ENCODE measurements at places on chromosomes 5 and 9. TPM values are rescaled to one million over a fixed set of nuclear protein-coding genes. Genes with fewer than 3 reads are reported as not detected.

DNA sequence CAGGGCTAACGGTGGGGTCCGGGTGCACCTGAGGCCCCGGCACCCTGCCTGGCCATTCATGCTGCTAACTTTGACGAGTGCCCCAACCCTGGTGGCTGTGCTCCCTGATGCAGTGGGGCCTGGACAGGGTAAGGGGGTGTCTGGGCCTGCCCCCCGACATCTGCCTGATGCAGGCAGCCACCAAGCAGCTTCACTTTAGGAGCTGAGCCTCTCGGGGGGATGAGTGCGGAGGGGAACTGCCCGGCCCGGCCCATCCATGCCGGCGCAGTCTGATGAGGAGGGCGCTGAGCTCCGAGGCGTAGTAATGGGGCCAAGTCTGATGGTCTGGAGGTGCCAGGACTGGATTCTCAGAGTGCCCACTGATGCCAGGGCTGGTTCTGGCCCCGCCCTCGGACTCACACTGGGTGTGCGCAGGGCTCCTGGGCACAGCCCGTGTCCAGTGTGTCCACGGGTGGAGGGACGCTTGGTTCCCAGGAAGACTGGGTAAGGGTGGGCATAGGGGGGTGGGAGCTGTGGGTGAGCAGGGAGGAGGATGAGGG, 16.5 kb downstream of the DNLZ start:
- no peak for DNase-seq

- no peak for DNase-seq
These were observed 55.4 kb downstream of the PTPN3 start for GRCh38 chr9:109442716-109443115.

GRCh38 chr9:69637193-69637816, 34.9 kb downstream of the APBA1 start:
- no peak for DNase-seq

GRCh38 chr5:32315221-32316014, 2.7 kb upstream of the MTMR12 start:
- no peak for DNase-seq

DNA sequence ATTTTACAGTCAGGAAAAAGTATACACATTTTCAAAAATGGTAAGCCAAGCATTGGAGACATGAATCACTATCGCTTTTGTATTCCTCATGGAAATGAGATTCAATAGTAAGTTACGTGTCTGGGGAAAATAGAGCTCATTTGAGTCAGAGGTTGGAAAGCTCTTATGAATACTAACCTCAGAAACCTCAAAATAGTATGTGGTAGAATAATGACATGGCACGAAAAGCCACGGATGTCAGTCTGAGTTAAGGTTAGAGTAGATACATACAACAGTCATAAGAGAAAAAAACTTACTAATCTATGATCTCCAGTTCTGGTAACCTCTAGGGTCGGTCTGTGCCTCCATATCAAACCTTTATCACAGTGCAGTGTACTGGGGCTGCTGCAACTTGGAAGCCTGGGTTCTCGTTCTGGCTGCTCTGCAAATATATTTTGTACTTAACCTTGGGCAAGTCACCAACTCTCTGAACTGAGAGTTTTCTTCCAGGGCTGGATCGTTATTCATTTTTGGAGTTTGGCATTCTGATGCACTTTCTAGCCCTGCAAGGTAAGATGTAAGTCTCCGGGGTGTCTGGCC, 31.8 kb downstream of the MAP1B start:
- DNase-seq, result no peak

The IL3 gene
- not detected for total RNA-seq

GRCh38 chr9:9912459-9912858, 700.3 kb downstream of the PTPRD start:
- no peak for DNase-seq

- no peak for DNase-seq
These were observed 409.1 kb downstream of the KIAA0825 start for GRCh38 chr5:94209272-94209671.

DNA sequence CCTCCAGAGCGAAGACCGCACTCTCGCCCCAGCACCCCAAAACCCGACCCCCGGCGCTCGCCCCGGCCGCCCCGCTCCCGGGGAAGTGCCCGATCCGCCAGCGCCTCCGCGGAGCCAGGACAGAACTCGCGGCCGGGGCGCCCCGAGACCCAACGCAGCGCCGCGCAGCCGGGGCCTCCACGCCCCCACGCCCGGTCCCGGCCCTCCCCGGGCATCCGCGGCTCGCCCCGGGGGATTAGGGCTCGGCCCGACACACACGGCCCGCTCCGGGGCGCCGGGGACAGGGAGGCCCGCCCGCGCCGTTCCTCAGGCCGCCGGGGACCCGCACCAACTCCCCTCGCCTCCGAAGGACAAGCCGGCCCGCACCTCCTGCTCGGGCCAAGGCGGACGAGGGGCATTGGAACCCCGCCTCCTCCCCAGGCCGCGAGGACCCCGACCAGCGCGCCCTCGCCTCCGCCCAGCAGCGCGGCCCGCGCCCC, 544 bp downstream of the FNBP1 start:
- DNase-seq, result peak; percentile 67

The KIF24 gene
- 0.21 TPM for total RNA-seq

GRCh38 chr5:131496400-131496713, 138.7 kb downstream of the RAPGEF6 start:
- no peak for DNase-seq

DNA sequence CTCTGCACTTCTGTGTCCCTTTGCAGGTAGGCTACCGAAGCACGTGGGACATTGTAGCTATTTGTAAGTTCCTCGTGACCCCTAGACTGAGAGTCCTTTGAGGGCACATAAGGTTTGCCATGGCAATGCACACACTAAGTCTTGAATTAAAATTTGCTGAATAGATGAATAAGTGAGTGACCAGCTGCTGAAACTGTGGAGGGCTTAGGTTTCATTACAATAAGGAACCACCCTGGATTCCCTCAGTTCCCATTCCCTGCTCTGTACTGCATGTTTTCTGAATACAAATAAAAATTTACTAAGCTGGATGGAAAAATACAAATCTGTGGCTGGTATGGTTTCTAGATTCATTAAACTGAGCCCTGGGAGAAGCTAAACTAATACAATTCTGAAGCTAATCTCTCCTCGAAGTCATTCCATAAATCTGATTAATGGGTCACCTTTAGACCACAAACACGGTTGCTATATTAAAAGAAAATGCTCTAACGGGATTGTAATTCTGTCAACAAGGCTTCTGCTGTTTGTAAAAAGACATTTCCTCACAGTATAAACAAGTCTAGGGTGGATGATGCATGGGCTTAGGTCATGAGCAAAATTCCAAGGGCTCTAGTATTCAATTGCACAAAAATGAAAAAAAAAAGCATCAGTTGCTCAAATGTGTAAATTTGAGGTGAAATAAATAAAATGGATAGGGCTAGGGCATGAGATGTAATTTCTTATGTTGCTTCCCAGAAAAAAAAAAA, 172.3 kb downstream of the ATP10B start:
- no peak for DNase-seq

DNA sequence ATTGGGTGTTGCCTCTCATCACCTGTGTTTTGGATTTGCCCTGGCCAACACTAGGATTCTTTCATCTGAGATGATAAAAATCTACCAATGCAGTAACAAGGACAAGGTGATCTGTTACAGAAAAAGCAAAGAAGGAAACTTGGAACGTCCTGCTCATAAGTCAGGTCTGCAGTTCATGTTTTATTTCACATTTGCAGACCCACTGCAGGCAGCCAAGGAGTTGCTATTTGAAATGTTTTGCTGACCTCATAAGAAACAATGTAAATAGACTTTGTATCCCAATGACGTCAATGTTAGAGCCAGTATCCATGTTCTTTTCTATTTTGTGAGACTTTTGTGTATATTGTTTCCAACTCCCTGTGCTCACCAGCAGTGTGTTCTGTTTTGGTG, 312.9 kb downstream of the DEPDC1B start:
- DNase-seq, result no peak

GRCh38 chr5:148840531-148840930, 14.1 kb downstream of the ADRB2 start:
- DNase-seq, result no peak

GRCh38 chr5:116358911-116359418, 215.7 kb downstream of the SEMA6A start:
- no peak for DNase-seq

DNA sequence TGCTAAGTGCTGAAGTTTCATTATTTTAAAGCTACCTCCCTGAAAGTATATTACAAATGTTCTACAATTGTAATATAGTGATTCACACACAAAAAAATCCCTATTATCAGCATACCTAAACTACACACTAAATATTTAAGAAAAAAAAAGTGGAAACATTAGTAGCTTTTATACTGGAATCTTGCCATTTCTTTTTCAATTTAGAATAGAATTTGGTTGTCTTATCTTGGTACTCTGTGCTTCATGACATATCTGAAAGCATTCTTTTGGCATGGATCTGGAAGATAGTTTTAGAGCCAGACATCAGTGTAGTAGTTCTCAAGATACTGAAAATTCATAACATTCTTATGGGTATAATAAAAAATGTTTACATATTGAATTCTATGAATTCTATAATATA, 35.0 kb downstream of the SLC1A3 start:
- no peak for DNase-seq

GRCh38 chr5:147404706-147405105, 105.2 kb downstream of the DPYSL3 start:
- no peak for DNase-seq

DNA sequence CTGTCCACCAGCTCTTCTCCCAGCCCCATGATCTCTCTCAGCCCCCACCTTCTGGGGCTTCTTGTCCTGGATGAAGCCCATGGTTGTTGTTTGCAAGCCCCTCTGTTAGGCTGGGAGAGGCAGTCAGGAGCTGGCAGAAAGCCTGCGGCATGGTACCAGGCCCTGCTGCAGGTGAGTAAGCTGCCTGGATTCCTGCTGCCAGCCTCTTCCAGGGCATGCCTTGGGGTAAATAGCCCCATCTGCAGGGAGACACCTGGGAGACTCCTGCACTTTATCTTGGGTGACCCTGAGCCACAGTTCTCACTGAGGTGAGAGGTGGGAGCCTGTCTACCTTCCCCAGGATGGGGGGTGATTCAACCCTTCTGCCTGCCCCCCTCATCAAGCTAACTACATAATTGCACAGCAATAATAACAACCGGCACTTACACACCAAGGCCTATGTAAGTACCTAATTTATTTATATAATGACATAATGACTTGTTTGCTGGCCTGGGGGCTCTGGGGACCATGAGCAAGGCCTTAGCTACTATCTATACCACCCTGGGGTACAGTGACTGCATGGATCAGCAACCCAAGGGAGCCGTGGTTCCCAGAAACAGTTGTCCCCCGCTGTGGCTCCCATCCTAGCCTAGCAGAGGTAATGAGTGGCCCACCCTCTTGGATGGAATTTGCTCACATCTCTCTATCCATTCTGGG, 116.0 kb downstream of the PSD2 start:
- no peak for DNase-seq

The LRRC26 gene
- total RNA-seq, result not detected

The AKNA gene
- 87.9 TPM for total RNA-seq

DNA sequence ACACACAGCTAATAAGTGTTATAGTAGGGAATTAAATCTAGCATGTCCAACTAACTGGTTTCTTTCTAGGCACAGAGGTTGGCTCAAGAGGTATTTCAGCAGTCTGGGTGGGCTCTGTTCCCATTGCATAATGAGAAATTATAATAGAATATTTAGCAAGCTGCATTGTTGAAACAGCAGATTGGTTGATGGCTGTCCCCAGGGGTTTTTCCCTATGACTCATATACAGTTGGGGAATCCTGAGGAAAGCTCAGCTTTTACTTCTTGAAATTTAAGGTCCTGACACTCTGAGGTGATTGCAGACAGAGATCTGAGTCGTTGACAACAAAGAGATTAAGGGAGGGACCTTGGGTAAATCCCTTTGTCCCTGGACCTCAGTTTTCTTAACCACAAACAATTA, 38.3 kb upstream of the TNFSF8 start:
- no peak for DNase-seq

GRCh38 chr5:32135086-32135485, 39.0 kb downstream of the GOLPH3 start:
- DNase-seq, result no peak

DNA sequence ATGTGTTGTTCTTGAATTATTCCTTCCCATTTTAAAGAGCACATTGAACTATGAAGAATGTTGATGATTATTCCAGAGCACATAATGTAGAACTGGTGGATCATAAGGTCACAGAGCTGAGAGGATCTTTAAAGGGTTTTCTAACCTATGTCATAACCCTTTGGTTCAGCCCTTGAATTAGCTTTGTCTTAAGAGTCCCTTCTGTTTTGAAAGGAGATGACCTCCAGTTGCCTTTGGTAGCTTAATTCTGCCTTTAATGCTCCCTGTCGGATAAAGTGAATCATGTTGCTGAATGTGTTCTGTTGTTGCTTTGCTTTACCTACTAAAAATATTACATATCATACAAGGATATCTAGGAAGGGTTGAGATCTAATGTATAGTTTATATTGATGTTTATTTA, 99.1 kb upstream of the PRRC1 start:
- no peak for DNase-seq

DNA sequence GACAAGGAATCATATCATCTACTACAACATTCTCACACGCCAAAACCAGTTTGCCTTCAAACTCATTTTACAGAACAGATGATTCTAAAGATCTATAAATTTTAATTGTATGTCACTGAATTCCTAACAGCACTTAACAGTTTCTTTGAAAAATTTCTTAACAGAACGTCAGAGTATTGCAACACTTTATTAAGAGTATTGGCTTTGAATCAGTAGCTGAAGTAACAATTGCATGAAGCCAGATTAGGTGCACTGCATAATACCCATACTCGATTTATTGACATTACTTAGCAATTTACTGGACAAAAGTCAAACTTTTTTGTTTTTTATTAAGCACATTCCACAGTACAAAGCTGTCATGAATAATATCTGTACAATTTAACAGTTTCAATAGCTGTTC, 75.8 kb downstream of the SMIM23 start:
- no peak for DNase-seq

DNA sequence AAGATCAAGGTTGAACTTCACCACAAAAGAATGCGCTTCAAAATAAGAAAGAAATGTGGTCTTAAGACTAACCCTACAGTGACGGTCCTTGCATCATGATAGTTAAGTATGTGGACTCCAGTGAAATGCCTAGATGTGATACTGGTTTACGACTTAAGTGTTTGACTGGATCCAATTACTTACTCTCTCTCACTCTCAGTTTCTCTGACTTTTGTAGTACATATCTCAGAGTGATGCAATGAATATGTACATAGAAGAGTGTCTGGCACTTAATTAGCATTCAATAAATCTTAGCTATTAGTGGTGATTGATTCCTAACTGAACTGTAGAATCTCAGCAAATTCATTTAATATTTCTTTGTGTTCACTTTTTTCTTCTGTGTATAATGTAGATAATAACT, 411.7 kb upstream of the ITGA1 start:
- DNase-seq, result no peak

- DNase-seq, result no peak
These were observed 750.4 kb downstream of the BRINP1 start for GRCh38 chr9:118618849-118619248.

DNA sequence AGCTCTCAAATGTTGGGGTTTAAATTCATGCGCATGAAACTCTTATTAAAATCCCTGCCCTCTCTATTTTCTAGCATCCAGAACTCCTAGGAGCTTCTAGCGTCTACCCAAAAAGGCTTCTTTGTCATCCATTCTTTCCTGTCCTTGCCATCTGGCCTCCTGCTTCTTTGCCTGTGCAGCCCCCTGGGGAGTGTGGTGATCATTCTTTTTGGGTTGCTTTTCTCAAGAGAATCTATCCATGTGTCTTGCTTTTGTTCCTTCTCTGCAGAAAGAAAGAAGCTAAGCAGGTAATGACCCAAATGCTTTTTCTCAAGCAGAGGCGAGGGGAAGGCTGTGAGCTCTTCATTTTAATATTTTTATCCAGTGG, 26.6 kb downstream of the SKP2 start:
- no peak for DNase-seq
